ENCODE measurements at places on chromosomes 16 and 17.
A peak's percentile ranks its signal among the peaks of the same experiment; 100 is the strongest.

GRCh38 chr17:50238601-50239280, 35.5 kb upstream of the TMEM92 start:
- DNase-seq, result no peak

DNA sequence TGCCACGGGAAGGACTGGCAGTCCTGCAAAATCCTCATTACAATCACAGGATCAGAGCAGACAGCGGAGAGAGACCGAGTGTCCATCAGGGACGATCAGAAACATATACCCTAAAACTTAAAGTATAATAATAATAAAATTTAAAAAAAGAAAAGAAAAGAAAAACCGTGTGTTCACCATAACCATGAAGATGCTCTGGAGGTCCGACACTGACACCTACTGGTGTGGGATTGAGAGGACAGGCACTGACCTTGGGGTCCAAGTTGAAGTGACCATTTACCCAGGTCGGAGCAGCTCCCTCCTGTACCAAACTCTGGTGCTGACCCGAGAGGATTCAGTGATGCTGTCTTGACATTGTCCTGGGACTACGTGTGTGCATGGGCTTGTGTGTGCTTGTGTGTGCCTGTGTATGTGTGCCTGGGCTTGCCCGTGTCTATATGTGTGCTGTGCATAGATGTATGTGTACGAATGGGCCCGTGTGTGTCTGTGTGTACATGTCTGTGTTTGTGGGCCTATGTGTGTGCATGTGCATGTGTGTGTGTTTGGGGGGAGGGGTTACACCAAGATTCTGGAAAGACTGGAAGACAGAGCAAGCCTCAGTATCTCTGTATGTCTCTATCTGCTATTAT, 10.0 kb upstream of the CD300LD start:
- DNase-seq, result peak; percentile 53

GRCh38 chr16:12225255-12225654, 248.7 kb downstream of the SNX29 start:
- no peak for DNase-seq

DNA sequence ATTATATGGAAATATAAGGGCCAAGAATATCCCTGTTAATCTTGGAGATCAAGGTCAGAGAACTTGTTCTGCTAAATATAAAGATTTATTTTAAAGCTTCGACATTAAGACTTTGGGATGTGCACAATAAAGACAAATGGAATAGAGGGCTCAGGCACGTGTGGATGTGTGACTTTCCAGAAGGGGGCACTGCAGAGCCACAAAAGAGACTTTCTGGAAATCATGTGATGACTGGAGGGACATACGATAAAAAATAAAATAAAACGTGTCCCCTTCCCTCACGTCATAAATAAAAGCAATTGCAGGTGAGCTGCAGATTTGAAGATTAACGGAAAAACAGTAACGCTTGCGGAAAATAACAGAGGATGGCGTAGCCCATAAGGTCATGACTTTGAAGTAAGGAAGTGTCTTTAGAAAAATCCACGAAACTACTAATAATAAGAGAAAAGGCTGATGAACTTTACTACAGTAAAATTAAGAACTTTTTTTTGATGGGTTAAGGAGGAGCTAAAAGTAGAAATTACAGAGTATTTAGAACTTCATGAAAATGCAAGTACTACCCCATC, 9.4 kb upstream of the ENGASE start:
- peak; percentile 50 for DNase-seq

- no peak for DNase-seq
Measured at GRCh38 chr16:81179219-81179618, 59.3 kb upstream of the BCO1 start.

- peak; percentile 60 for DNase-seq
Measured at GRCh38 chr16:3878610-3879009, 1.9 kb downstream of the CREBBP start.

DNA sequence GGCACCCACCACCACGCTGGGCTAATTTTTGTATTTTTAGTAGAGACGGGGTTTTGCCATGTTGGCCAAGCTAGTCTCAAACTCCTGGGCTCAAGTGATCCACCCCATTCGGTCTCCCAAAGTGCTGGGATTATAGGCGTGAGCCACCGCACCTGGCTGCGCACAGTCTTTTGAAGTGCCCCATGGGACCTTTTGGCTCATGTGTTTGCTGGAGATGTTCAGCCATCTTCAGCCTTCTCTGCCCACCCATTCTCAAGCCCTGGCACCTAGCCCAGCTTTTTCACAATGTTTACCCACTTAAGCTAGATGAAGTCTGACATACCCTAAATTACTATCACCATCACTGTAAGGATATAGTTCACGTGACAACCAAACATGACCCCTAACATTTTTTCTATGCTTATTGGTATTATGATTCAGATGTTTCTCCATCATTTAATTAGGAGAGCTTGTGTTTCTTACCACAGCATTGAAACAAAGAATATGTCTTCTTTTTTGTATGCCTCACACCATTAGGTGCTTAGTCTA, 32.3 kb downstream of the PECAM1 start:
- DNase-seq, result no peak

- DNase-seq, result peak; percentile 86
Measured at GRCh38 chr17:48012151-48012520, 25.5 kb downstream of the COPZ2 start.

DNA sequence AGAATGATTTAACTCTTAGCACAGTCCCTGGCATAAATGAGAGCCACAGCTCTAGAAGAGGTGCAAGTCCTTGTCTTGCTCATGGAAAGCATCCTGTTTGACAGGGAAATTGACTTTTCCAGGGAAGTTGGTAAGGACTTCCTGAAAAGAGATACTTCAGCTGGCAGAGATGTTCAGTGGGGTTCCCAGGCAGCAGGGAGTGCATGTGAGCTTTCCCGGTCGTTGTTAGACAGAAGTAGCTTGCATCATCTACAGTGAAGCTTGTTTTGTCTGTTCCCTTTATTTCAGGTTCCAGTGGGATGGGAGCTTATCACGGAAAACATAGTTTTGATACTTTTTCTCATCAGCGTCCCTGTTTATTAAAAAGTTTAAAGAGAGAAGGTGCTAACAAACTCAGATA, 22.9 kb downstream of the ALDH3A2 start:
- no peak for DNase-seq

DNA sequence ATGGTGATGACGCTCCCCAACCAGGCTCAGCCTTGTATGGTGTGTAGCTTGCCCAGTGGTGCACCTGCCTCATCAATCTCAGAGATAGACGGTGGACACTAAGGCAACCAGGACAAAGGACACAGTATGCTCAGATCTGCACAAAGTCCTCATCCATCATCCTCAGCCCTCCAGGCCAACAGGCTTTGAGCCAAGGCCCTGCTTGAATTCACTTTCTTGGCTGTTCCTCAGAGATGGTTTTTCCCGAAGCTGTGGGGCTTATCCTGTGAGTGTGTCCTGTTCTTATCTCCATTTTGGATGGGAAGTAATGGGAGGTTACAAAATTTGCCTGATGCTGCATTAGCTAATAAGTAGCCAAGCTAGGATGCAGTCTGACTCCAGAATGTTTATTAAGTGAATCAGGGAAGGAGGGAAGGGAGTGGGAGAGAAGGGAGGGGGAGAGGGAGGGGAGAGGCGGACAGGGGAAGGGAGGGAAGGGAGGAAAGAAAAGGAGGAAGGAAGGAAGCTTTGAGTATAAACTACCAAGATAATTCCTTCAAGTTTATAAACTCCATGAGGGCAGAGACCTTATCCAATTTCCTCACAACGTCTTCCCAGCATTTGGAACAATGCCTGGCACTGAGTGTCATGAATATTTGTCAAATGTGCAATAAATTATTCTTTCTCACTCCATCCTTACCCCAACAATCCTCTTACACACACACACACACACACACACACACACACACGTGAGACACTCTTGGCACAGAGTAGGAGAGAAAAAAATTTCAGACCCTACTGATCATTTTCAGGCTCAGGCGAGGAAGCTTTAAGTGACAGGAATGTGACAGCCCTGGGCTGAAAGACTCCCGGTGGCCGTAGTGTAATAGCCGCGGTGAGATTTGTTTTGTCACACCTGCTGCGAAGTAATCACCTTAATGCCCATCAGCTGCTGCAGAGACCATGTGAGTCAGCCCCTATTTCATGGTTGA, 84.3 kb downstream of the BMERB1 start:
- no peak for DNase-seq

DNA sequence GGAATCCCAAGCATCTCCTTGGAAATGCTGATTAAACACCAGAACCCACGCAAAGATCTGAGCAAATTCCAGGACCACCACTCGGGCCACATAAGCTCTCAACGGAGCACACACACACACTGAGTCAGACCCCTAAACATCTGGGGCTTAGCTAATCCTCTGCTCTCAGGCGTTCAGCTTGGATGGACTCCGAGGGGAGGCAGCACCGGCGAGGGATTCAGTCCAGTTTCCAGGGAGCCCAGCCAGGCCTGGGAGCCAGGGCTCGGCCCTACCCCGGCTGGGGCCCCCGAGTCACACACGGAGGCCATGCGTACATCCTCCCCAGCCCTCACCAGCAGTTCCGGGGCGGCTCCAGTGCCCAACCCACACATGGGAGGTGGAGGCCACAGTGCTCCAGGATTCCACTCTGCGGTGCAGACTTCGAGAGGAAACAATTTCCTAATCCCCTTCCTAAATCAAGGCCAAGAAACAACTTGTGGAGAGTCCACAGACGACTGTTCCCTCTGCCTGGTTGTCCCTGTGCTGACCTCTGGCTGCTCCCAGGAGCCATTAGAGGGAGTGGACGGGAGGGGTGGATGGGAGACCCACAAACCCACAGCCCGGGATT, 70.5 kb downstream of the GAS7 start:
- no peak for DNase-seq

DNA sequence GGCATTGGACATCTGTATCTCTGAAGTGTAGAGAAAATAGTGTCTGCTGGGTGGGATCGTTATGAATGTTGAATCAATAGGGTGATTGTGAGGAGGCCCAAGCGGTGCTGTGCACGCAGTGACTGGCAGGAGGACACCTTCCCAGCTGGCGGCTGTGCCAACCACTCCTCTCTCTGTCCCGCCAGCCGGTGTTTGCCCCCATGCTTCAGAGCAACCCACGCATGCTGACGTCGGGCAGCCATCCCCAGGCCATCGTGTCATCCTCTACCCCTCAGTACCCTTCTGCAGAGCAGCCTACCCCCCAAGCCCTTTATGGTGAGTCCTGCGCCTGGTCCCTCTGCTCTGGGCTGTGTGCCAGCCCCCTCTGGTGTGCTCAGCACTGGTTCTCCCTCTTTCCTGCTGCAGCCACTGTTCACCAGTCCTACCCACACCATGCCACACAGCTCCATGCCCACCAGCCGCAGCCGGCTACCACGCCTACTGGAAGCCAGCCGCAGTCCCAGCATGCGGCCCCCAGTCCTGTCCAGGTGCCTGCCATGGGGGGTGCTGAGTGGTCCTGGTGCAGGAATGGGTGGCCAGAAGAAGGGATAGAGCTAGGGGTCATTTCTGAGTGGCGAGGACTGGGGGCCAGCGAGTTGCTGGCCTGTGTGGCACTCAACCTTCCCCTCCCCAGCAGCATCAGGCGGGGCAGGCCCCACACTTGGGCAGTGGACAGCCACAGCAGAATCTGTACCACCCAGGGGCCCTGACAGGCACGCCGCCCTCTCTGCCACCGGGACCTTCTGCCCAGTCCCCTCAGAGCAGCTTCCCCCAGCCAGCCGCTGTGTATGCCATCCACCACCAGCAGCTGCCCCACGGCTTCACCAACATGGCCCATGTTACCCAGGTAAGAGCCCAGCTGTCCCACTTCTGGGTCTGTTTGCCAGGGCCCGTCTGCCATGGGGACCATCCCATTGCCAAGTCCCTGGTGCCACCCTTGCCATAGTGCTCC, 11.0 kb downstream of the TUFM start:
- no peak for DNase-seq

- DNase-seq, result no peak
Measured at GRCh38 chr16:88337021-88337420, 45.7 kb upstream of the ZNF469 start.

GRCh38 chr17:4969047-4969550, 1.5 kb upstream of the SPAG7 start:
- no peak for DNase-seq

- peak; percentile 21 for DNase-seq
Measured at GRCh38 chr17:6361733-6362132, 73.2 kb downstream of the AIPL1 start.

- no peak for DNase-seq
Measured at GRCh38 chr17:57705921-57706695, 39.0 kb downstream of the CCDC182 start.

DNA sequence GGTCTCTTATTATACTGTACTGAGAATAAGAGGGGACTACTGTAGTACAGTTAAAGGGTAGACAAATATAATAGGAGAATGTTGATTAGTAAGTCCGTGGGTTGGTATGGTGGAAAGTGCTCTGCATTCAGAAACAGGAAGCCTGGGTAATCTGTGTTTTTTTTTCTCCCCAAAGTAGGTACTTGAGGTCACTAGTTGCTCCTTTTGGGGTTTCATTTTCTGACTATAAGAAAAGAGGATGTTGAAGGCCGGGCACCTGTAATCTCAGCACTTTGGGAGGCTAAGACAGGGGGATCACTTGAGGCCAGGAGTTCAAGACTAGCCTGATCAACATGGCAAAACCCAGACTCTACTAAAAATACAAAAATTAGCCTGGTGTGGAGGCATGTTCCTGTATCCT, 42.0 kb upstream of the MMD start:
- peak; percentile 25 for DNase-seq

- DNase-seq, result no peak
Measured at GRCh38 chr16:49150341-49150740, 131.3 kb downstream of the CBLN1 start.

- DNase-seq, result no peak
Measured at GRCh38 chr16:56113223-56113622, 78.1 kb upstream of the GNAO1 start.

DNA sequence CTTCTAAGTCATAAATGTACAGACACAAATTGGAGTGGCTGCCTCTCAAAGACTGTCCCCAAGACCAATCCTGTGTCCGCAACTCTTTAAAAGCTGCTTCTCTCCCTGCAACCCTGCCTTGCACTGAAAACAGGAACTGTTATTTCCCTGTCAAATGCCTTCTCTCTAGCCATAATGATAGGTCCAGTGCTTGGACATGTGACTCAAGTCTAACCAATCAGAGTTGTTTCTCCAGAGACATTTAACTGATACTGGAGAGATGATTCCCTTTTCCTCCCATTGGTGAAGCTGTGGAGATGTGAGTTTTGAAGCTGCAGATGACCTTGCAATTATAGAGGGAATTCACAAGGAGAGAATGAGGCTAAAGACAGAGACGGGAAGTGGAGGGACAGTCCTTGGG, 253.3 kb upstream of the CDH5 start:
- DNase-seq, result no peak

GRCh38 chr16:8173111-8173644, 417.1 kb downstream of the TMEM114 start:
- DNase-seq, result peak; percentile 14

Data from B cell (primary cell).